ENCODE measurements at places on chromosomes 12 and 14.

DNA sequence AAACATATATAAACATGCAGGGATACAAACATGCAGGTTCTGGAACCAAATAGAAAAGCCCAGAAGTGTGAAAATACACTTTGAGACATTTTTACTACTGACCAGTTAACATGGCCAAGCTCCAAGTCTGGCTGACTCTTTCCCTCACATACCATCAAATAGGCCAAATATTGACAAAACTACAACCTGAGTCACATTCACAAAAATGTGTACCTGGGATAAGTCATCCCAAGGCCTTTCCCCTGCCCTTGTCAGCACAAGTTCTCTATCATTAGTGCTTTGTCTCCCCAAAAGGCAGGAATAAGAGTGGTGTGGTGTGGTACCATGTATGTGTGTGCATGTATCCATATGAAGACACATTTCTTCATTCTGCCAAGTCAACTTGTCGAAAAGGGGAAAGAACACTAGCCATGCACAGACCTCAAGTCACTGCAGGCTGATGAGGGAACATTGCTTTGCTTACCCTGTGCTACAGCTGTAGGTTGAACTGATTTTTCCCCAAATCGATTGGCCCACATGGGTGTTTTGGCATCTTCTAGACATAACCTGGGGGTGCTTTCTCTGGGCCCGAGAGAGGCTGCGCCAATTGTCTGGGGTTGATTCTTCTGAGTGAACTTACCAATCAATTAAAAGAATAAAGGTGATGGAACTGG lies 14.9 kb downstream of the HOXC4 start:
- DNase-seq = no peak

GRCh38 chr12:12334367-12335040 lies 15.5 kb downstream of the MANSC1 start:
- DNase-seq = no peak

GRCh38 chr12:62581288-62582064 lies 114.8 kb downstream of the MON2 start:
- DNase-seq = no peak

- DNase-seq = no peak
Observed at GRCh38 chr12:48189331-48190125, 6.1 kb downstream of the CCDC184 start.

- DNase-seq = no peak
Observed at GRCh38 chr12:129215556-129215955, 362.3 kb downstream of the GLT1D1 start.

DNA sequence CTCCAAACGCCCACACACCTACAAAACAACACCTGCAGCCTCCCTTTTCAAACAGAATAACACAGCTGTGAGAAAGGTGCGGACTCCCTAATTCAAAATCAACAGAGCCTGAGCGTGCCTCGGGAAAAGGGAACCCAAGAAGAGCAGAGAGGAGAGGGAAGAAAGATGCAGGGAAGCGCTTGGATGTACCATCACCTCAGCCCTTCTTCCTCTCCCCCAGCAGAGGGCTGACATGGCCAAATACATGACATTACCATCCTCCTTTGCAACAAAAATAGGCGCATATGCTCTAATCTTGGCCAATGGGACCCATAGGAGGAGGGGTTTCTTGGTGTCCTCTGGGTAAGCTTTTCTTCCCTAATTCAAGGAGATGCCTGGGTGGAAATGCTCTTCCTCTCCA lies 78.0 kb downstream of the CPSF2 start:
- no peak for DNase-seq

DNA sequence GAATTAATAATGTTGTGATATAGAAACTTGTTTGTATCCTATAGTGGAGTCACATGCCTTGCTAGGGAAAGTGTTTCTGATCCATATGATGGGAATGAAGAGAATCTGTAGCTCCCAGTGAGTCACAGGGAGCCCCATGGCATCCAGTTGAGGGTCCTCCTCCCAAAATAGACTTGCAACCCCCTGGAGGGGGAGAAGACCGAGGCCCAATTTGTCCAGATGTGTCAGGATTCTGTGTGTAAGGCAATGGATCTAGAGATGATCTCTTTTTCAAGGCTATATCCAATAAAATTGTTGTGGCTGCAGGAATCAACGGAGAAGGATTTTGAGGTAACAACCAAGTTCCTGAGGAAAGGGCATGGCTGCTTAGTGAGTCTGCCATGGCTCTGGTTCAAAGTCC lies 121.8 kb downstream of the BCL11B start:
- DNase-seq = no peak

DNA sequence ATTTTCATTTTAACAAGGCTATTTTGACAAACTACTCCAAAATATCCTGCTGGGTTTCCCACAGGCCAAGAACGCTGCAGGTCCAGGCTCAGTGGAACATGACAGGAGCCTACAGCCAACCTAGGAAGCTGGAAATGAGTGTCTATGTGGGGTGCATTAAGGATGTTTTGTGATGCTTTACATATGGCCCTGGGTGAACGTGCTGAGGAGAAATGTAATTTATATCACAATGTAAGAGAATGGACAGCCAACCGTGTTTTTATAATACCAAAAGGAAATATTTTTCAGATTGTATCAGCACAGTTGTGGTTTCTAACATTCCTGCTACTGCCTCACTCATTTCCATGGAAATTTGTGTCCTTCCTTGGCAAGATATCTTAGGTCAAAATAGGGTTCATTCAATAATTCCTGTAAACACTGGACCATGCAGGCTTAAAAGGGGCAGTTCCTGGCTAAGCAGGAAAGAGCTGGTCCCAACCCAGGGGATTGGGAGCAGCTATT lies 51.5 kb downstream of the ST8SIA1 start:
- DNase-seq = peak; percentile 65

- DNase-seq = no peak
Observed at GRCh38 chr14:102407258-102407657, 44.5 kb downstream of the TECPR2 start.

DNA sequence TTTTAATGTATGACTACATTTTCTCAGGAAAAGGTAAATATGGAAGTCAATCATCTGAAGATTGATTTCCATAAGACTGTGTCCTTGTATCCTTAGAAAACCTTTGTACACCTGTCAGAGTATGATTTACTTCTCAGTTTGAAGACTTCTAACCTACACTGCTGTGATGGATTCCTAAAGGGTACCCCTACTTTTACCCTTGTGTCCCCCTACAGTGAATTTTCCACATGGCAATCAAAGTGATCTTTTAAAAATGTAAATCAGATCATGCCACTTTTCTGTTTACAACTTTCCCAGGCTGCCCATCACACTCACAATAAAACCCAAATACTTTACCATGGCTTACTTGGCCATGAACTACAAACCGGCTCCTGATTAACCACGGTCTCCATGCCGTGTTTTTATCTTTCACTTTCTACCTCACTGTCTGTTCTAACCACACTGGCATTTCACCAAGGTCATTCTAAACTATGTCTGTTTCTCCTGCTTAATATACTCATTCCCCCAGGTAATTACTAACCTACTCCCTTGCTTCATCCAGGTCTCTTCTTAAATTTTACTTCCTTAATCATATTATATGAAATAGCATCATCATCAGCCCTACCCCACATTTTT lies 8.1 kb downstream of the DNAI7 start:
- DNase-seq = no peak

DNA sequence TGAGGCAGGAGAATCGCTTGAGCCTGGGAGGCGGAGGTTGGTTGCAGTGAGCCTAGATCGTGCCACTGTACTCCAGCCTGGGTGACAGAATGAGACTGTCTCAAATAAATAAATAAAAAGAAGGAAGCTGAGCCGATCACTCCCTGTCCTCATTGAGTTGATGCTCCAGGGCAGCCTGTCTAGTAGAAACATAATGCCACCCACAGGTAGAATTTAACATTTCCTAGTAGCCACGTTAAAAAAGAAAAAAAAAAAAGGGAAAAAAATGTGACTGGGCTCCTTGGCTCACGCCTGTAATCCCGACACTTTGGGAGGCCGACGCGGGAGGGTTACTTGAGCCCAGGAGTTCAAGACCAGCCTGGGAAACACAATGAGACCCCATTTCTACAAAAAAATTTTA lies 135.7 kb downstream of the SCARB1 start:
- no peak for DNase-seq

GRCh38 chr12:67698672-67699581 lies 50.4 kb downstream of the DYRK2 start:
- no peak for DNase-seq

GRCh38 chr12:45720069-45720468 lies 9.4 kb upstream of the ARID2 start:
- no peak for DNase-seq

DNA sequence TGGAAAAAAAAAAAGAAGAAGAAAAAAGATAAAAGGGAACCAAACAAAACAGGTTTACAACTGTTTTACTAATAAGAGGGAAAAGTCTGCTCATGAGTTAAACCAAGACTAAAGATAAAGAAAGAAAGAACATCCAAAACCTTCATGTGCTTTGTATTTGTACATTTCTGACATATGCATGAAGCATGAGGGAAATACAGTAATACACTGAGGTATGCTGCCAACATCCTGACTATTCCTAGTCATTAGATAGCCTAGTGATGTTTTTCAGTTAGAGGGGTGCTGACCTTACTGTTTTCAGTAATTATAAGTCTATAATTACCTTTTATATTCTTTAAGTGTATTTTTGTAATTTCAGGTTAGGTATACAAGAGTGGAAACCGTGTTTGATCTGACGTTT lies 793.3 kb downstream of the DIO2 start:
- no peak for DNase-seq

- no peak for DNase-seq
Observed at GRCh38 chr14:95871531-95871930, 5.1 kb upstream of the TUNAR start.

DNA sequence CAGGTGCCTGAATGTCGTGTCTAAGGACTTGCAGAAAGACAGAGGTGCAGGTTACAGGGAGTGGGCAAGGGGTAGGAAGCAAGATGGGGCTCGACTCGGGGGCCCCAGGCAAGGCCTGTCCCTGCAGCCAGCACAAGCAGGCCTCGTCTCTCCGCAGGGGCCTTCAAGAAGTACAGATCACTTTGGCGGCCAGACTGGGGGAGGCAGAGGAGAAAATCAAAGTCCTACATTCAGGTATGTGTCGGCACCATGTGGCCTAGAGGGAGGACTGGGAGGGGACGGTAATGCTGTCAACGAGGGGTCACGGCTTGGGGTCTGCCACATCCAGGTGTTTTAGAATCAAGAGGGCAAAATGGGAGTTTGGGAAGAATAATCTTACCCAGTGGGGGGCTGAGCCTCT lies 73.7 kb downstream of the PHETA1 start:
- no peak for DNase-seq

DNA sequence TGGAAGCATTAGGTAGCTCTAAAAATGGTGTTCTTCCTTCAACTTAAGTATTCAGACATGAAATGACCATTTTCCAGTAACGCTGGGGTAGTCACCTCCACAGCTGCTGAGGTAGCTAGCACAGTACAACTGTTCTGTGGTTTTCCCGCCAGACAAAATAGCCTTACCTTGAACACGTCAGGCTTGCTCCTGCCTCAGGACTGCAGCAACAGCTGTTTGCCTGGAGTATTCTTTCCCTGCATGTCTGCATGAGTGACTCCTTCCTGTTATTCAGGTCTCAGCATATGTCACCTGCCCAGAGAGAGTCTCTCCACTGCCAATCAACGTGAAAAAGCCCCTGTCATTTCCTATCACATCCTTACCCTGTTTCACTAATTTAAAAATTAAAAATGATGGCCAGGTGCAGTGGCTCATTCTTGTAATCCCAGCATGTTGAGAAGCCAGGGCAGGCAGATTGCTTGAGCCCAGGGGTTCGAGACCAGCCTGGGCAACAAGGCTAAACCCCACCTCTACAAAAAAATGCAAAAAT lies 37.9 kb downstream of the WDR89 start:
- DNase-seq = no peak

DNA sequence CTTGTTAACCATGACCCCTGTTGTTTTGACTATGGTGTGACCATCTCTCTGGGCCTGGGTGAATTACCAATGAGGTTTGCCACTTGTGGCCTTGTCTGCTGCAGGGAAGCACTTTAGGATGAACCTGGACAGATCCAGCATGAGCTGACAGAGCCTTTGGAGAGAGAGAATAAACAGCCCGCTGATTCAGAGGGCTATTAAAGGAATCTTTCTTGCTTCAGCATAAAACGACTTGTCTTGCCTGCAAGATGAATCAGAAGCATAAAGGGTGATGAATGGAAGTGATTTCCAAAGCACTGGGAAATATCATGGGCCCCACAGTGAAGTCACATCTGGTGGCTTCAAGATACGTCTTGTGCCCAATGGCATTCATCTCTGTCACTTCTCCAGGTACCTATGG lies 69.0 kb upstream of the WSCD2 start:
- no peak for DNase-seq
